NCI-H446 treated with DMSO at 0.1 percent for 48 hours (cell line): ENCODE measurements at places on chromosomes 12 and 14.

- no peak for DNase-seq
Observed at GRCh38 chr12:132798836-132799235, 29.8 kb downstream of the GOLGA3 start.

GRCh38 chr14:70149596-70150165 is 39.1 kb downstream of the SLC8A3 start:
- no peak for DNase-seq

DNA sequence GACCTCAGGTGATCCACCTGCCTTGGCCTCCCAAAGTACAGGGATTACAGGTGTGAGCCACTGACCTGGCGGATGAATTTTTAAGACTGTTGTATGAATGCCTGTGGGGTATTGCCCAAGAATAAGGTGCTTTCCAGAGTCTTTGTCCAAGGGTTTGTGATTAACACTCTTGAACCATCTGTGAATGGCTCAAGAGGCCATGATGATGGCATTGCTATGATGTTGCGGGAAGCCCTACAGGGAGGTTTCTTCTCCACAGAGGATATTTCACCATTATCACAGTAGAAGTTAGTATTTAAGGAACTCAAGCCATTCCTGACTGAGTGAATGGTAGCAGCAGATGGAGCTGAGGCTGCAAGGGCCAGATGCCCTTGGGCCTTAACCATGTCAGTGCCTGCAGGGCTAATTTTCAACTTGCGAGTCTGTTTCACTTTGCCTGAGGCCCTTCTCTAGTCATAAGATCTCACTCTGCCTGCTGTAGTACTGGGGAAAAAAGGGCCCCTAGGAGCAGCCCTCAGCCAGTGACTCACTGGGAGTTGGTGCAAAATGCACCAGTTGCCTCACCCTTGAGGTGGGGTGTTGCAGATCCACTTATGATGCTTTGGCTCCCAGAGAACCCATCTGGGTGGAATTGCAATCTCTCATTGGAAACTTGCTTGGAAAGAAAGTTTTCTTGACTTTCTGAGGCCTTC is 108.6 kb upstream of the FLRT2 start:
- no peak for DNase-seq

DNA sequence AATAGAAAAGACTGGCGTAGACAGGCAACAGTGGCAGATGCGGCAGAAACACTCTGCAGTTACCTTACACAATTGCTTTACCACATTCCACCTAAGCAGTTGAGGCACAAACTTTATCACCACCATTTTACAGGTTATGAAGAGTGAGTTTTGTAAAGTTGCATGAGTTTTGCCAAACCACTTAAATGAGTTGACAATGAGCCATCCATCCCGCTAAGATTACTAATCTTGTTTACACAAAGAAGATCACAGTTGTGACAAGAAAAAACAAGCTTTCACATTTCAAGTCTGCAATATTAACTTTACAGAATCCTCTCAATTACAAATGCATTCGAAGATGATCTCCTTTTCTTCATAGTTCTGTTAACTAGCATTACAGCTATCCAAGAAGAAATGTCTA is 1.8 kb downstream of the TMCC3 start:
- no peak for DNase-seq

- no peak for DNase-seq
Observed at GRCh38 chr14:54047645-54048308, 91.2 kb upstream of the BMP4 start.

DNA sequence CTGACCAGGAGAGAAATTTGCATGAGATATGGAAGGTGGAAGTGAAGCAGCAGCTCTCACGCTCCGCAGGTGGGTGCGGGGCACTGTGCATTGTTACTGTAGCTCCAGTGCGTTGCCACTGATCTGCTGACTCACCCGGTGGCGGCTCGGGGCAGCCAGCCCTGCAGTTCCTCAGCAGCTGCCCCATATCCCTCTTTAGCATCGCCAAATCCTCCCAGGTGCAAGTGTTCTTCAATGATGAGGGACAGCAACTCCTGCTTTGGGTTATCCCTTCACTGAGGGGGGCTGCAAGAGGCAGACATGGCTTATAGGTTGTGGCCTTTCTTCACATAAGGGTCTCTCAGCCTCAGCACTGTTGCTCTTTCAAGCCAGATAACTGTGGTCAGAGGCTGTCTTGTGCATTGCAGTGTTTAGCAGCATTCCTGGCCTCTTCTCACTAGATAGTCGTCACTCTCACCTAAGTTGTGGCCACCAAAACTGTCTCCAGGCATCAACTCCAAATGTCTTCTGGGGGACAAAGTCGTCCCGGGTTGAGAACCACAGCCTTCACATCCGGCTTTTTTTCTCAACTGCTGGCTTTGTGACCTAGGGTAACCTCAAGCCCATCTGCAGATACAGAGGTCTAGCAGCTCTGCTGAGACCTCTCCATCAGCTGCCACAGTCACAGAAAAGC is 180.8 kb downstream of the EFCAB11 start:
- DNase-seq: no peak

- DNase-seq: peak; percentile 59
Observed at GRCh38 chr14:29927376-29928116, at the start of gene PRKD1. TSS of gene PRKD1 (minus strand) at chr14:29927847.

DNA sequence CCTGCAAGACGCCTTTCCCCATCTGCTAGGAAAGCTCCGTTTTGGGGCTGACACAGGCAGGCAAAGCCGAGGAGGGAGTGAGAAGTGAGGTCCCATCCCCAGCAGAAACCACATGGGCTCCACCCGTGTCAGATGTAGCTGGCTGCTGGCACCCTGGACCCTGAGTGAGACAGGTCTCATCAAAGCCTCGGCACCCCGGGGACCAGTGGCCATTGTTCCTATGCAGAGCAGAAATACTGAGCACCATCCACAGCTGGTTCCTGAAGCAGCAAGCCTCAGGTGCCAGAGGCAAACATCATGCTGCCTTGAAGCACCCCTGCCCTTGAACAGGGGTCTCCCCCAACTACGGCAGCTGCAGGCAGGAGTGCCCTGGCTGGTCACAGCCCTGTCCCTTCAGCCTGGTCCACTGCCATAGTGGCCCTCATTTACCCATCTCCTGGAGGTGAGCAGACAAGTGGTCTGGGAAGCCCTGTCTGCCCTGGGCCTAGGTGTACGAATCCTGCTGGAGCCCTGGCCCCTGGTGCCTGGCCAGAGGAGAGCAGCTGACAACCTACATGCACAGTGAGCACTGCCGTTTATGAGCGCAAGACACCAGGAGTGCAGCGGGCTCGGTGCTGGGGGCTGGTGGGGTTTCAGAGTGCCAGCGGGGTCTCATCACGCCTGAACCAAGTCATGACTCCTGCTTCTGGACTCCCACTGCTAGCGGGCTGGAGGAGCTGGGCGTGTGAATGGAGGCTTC is 289.8 kb upstream of the RTL1 start:
- DNase-seq: no peak

DNA sequence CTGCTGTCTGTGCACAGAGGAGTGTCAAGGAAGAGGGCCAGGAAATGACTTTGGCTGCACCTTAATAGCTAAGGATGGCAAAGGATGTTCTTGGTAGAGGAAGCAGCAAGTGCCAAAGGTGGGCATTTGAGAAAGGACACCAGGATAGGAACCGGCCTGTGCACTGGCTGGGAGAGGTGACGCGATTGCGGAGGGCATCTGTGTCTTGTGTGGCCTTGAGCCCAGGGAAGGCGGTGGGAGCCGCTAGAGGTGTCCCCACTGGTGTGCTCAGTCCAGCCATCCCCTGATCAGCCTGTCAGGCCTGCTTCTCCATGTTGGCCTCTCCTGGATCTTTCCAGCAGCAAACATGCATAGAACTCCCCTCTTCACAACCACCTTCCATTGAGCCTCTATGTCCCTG is 30.2 kb downstream of the PAPLN start:
- no peak for DNase-seq

DNA sequence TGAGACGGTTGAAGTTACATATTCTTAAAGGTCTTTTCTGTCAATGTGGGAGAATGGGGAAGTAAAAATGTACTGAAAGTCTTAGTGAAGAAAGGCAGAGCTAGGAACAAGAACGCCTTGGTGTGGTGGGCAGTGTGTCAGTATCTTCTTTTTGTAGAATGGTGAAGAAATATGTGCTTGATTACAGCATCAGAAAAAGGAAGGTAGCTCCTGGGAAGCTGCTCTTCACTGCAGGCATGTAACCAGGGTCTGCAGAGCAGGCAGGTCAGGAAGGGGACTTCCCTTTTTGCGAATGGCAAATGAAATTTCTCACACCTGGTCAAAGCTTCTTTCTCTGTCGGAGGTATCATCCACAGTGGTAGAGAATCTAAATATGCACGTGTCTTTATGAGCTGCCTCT is 226.2 kb downstream of the ADAMTS20 start:
- no peak for DNase-seq

DNA sequence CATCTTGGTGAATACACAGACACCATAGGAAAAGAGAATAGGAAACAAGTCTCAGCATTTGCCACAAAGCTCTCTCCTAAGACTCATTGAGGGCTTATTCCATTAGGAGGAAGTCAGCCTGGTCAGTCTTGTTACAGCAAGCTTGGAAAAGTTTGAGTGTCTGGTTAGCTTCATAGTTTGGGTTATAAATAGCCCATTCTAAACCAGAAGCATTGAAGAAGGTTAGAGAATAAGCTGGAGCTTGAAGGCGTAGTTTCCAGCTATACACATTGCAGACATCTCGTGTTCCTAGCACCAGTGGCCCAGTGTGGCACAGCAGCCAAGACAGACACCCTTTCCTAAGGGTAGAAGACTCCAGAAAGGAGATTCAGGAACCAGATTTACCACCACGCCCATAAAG is 168.8 kb upstream of the RBM19 start:
- DNase-seq: no peak

DNA sequence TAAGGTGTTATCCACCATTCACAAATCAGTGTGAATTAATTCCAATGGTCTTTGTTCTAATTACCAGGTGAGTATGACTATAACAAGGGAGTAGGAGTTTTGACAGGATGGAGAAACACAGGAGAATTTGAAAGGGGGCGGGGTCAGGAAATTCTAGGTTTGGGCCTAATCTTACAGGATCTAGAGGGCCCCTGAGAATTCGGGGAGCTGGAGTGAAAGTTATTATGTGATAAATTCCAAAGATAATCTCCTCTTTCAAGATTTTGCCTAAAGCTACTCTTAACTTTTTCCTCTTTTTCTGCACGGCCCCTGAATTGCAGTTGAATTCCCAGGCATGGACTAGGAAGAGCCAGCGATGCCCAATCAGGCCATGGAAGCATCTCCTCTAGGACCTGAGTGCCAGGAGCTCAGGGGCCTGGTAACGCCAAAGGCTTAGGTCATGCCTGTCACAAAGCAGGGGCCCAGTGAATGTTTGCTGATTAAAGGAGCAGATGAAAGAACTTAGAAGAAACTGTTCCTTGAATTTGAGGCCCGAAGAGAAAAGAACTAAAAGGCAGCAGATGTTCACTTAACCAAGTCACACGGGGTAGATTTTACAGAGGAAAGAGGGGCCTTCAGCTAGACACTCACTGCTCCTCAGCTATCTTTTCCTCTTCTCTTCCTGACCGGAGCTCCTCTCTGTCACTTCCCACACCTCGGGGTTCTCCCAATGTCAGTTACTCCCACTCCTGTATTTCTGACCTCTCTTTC is 195.5 kb downstream of the PPM1H start:
- DNase-seq: no peak

DNA sequence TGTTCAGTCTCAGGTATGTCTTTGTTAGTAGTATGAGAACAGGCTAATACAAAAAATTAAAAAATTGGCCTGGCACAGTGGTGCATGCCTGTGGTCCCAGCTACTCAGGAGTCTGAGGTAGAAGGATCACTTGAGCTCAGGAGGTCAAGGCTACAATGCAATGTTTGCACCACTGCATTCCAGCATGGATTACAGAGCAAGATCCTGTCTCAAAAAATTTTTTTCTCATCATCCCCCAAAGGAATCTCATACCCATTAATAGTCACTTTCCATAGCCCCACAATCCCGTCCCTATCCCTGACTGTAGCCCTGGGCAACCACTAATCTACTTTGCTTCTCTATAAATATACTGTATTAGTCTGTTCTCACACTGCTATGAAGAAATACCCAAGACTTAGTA is 57.8 kb downstream of the TTC8 start:
- DNase-seq: no peak

GRCh38 chr14:73142216-73142615 is 5.9 kb downstream of the PSEN1 start:
- no peak for DNase-seq

DNA sequence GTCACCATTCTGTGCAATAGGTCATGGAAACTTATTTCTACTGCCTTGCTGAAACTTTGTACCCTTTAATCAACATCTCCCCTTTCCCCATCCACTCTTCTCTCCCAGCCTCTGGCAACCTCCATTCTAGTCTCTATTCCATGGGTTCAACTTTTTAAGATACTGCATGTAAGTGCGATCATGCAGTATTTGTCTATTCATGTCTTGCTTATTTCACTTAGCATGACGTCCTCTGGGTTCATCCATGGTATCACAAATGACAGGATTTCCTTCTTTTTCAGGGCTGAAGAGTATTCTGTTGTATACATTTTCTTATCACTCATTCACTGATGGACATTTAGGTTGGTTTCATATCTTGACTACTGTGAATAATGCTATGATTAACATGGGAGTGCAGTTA is 222.4 kb downstream of the PAX9 start:
- DNase-seq: no peak

GRCh38 chr12:138898-139534 is 72.4 kb downstream of the IQSEC3 start:
- no peak for DNase-seq

GRCh38 chr12:28308891-28309290 is 118.6 kb downstream of the CCDC91 start:
- DNase-seq: no peak

- no peak for DNase-seq
Observed at GRCh38 chr14:59278111-59278510, 89.6 kb downstream of the DAAM1 start.

DNA sequence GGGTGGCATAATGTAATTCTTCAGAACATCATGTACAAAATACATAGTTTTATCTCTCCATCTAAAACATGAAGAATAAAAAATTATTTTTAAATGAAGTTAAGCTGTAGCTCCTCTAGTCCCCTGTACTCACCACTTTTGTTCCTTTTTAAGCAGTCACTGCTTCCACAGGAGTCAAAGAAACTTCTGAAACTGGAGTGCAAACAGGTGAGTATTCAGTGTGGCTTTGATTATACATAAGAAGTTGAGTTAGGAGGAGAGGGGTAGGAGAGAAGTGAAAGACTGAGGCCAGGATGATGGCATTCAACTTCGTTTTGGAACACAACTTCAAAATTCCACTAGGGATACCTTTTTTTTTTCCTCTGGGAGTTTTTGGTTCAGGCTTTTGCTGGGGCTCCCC is 131.4 kb upstream of the CNTN1 start:
- no peak for DNase-seq

DNA sequence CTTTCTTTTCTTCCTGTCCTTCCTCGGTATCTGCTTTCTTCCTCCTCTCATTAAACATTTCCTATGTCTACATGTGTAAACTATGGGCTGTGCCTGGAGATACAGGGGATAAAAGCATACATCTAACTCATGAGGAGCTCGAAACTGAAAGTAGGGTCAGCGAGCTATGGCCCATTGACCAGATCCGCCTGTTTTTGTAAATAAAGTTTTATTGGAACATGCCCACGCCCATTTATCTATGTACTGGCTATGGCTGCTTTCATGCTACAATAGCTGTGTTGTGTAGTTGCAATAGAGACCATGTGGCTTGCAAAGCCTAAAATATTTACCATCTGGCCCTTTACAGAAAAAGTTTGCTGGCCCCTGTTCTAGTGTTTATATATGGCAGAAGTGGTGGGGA is 500.8 kb upstream of the GARIN6 start:
- no peak for DNase-seq

GRCh38 chr12:47360771-47361388 is 281.1 kb upstream of the AMIGO2 start:
- peak; percentile 84 for DNase-seq
